ENCODE measurements at places on chromosomes 7 and 10. TPM values are rescaled to one million over a fixed set of nuclear protein-coding genes. Genes with fewer than 3 reads are reported as not detected.

Gene GALNT17
- polyA plus RNA-seq = 2.7 TPM

Gene PIK3CG
- 2.7 TPM for polyA plus RNA-seq

Gene NKX2-3
- 22.1 TPM for polyA plus RNA-seq

Gene KIAA1217
- polyA plus RNA-seq = 54.9 TPM

Gene ASIC3
- 6.9 TPM for polyA plus RNA-seq

Gene OAT
- 1,580 TPM for polyA plus RNA-seq

Gene SFMBT2
- 3.5 TPM for polyA plus RNA-seq

Gene EPO
- polyA plus RNA-seq = 0.19 TPM

DNA sequence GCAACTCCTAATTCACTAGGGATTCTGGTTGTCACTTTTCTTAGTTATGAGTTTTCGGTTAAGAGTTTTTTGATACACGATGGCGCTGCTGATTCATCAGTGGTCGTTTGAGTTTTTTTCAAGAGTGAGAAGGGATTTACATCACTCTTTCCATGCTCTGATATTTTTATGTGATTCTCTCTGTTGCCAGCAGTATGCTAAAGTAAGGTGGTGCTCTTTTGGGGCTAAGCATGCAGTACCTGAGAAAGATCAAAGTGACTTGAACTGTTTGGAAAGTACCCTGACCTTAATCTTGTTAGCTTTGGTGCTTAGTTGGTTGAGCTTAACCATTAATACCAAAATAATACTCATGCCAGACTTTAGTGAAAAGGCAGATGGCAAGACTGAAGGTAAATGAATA is 28.1 kb downstream of the STAMBPL1 start:
- DNase-seq = no peak

DNA sequence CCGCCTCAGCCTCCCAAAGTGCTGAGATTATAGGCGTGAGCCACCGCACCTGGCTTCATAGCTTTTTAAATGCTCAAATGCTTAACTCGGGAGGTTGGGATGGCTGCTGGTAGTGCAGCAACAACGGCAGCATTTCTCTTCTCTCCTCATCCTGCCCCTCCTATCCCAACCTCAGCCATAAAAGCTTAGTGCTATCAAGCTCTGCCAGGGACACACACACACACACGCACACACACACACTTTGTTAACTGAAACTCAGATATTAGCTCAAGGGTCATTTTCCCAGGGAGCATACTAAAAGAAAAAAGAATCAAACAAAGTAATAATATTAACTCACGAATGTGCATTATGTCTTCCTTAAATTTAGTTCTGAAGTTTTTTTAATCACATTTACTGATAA is 63.0 kb upstream of the HPS1 start:
- DNase-seq = peak; percentile 86

DNA sequence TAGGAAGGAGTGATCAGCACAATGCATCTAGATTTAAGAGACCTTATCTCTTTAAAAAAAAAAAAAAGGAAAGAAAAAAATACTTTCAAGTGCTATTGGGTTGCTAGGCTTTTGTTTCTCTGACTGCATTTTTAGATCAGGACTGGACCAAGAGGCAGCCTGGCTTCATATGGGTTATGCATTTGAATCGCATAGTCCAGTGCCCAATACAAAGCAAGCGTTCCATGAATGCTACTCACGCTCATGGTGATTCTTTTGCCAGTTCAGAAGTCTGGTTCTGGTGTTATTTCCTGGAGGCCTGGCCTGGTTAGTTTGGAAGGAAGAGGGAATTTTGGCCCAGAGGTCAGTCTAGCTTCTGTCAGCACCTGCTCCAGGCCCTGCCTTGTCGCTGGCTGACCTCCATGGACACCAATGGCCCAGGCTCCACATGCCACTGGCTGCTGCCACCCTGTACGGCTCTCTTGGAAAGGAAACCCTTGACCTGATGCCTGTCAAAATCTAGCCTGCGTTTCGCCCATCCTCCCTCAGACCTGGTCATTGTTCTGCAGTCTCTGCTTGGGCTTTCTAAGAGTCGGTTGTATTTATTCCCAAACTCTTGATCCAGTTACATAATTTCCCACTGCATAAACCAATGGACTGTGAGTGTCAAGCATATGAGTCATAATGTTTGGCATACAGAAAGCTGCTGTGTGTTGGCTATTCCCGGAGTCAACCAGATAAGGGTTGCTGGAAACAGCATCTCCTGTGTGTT is 74.3 kb upstream of the MKX start:
- DNase-seq = no peak

GRCh38 chr7:15326044-15326644 is 235.7 kb downstream of the AGMO start:
- no peak for DNase-seq

GRCh38 chr7:39855325-39855674 is 94.8 kb upstream of the CDK13 start:
- DNase-seq = peak; percentile 11

DNA sequence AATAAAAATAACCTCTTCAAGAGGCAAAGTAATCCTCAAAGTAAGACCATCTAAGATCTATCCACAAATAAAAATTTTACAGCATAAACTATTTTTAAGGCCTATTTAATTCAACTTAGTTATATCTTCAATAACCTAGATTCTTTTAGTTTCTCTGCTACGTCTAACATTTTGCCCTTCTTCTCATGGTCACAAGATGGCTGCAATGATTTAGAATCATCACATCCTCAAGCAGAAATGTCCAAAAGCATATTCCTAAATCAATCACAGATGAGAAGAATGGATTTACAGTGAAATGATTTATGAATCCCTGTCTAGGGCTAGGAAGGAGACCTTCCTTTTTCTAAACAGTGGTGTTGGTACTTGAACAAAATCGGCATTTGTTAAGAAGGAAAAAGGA is 304.7 kb downstream of the ARHGAP12 start:
- no peak for DNase-seq

DNA sequence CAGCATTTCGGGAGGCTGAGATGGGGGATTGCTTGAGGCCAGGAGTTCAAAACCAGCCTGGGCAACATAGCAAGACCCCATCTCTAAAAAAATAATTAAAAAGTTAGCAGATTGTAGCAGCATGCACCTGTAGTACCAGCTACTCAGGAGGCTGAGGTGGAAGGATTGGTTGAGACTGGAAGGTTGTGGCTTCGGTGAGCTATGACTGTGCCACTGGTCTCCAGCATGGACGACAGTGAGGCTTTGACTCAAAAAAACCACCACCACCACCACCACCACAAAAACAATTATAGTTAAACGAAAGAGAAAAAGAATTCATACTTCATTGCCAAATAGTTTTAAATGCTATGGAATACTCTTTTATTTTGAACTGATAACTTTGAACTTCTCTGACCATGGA is 63.4 kb downstream of the VTI1A start:
- no peak for DNase-seq

- DNase-seq = no peak
Measured at GRCh38 chr7:108055611-108056021, 52.7 kb upstream of the LAMB1 start.

DNA sequence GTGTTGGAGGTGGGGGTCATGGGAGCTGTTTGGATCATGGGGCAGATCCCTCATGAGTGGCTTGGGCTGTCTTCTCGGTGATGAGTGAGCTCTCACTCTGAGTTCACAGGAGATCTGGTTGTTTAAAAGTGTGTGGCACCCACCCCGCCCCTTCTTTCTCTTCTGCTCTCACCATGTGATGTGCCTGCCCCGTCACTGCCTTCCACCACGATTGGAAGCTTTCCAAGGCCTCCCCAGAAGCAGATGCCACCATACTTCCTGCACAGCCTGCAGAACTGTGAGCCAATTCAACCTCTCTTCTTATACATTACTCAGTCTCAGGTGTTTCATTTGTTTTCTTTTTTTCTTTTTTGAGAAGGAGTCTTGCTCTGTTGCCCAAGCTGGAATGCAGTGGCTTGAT is 170.0 kb downstream of the PTPN20 start:
- no peak for DNase-seq
